ENCODE measurements at places on chromosomes 7 and 10.
A peak's percentile ranks its signal among the peaks of the same experiment; 100 is the strongest.

DNA sequence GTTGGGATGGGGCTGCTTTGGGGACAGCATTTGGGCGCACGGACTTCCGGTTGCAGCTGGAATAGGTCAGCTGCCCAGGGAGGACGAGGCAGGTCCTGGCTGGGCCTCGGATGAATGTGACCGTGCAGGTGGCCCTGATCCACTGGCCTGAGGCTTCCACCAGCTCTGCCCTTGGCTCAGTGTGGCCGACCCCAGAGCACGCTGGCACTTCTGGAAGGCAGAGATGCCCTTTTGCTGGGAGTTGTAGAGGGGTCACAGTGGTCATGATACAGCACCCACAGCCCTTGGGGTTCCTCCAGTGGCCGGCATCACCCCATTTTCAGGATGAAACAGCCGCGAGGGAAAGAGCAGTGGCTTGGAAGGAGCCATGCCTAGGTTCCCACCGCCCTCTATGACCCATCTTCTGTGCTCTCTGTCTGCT lies 19.0 kb downstream of the ADCY1 start:
- no peak for DNase-seq

GRCh38 chr7:130896898-130897514 lies 163.0 kb upstream of the KLF14 start:
- no peak for DNase-seq

- no peak for DNase-seq
Observed at GRCh38 chr10:123562811-123563580, 103.2 kb upstream of the GPR26 start.

DNA sequence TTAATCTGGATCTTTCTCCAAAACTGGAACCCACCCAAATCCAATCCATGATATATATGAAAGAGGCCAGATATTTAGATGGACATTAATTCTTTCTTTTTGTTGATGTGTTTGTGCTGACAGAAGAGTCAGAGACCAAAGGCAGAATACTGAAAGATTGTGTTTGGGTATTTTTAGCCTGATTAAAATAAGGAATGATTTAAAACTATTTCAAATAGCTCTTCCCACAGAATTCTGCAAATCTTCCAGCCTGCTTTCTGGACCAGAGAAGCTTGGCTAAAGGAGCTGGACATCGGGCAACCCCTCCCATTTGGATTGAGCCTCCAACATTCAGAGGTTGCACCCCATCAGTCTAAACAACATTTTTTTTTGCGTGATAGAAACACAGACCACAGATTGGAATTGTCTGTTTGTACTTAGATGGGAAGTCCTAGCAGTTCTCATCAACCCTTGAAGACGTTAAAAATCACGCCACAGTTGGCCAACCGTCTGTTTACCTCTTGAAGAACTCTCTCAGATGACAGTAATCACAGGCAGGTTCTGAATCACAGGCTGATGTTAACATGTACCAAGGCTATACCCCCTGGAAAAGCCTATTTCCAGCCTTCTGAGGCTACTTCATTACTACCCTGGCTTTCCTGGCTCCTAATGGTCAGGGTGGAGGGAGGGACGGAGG lies 155.2 kb upstream of the NRP1 start:
- DNase-seq = peak; percentile 21

DNA sequence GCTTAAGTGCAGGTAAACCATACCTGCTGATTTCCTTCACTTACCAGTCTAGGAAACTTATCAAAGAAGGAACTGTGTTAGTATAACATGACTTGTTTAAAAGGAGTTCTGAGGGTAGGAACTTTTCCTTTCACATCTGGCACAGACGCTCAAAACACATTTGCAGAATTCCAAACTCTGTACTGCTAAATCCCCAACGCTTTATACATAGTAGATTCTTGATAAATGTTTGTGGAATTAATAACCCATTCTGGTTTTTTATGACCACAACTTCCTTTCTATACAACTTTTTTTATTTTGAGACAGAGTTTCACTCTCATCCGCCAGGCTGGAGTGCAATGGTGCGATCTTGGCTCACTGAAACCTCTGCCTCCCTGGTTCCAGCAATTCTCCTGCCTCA lies 7.7 kb upstream of the TRUB1 start:
- DNase-seq = no peak

DNA sequence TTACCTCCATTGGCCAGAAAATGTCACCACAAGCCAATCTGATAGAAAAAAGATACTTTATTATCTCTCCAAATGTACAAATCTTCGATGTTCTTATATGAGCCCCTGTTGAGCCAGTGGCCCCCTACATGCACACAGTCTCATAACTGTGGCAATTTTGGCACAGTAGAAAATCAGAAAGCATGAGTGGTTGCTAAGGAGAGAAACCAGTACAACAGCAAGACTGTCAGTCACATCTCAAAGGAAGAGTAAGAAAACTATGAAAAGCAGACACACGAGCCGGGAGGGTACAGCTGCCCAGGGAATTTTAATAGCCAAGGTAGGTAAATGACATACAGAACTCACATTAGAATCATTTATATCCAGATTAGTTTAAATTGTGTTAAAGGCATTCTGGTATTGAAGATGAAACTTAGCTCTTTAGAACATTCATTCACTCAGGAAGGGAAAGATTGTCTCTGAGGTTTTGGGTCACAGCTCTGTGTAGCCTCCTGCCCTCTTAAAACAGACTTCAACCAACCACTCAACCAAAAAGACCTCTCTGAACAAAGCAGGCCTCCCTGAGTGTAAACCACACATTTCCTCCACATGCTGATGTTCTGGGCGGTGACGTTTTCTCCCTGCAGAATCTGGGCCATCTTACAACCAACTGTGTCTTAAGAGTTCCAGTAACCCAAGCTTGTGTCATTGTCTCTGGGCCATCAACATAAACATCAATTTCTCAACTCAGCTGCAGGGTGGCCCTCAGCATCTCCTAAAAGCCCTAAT lies 80.8 kb upstream of the ADAM12 start:
- DNase-seq = no peak
